Suppressor macrophage treated with lipopolysaccharide for 4 hours (primary cell): ENCODE measurements at places on chromosomes 5 and 9.

DNA sequence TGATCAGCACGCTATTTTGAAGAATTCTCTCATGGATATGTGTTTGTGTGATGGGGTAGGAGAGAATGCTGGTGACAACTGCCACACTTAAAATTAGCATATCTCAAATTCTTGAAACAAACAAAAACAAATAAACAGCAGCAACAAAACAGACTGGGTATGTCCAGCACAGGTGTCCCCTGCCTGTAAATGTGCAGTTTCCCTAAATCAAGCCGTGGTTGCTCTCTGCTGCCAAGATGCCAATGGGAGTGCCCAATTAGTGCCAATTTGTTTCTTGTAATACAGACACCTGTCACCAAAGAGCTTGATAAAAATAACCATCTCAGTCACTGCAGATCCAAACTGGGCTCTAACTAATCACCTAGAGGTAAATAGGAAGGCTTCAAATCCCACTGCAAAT, 144.2 kb upstream of the SMARCA2 start:
- no peak for DNase-seq

DNA sequence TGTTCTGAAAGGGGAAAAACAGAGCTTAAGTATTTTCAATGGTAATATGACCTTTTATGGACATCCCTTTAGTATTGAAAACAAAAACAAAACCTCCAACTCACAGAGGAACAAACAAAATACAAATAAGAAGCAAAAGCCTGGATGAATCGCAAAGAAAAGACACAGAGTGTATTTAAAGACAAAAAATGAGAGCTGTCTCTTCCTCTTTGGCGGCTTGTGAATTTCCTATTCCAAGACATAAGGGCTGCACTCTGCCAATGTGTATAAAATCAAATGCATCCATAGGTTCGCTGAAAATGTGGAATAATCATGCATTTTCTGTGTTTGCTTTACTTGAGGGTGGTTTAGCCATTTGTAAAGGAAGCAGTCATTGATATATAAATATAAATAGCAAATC, 739.3 kb upstream of the ZNF608 start:
- DNase-seq: peak; percentile 0

GRCh38 chr9:1028501-1029190, 21.5 kb upstream of the DMRT2 start:
- DNase-seq: no peak

- peak; percentile 51 for DNase-seq
Observed at GRCh38 chr9:6014670-6015270, 654 bp downstream of the RANBP6 start.

DNA sequence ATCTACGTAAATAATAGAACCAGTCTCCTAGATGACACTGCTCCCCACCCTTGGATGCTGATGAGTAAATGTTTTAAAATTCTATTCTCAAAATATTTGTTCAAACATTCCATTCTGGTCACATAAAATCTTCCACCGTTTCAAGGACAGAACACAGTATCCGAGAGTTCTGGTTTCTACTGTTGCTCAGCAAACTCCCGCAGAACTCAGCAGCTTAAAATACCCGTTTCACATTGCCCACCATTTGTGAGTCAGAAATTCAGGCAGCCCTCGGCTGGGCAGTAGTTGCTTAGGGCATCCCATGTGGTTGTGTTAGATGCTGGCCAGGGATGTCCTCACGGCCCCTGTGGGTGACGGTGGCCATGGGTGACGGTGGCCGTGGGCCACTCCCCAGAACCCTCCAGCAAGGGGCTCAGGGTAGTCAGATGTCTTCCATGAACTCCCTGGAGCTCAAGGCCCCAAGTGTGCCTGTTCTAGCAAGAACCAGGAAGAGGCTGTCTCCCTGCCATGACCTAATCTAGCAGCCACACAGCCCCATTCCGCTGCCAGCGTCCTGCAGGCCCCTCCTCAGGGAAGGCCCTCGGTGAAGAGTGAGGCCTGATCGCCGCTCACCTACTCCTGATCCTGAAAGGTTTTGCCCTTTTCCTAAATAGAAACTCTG, 17.4 kb downstream of the MGAT1 start:
- DNase-seq: no peak

GRCh38 chr9:126093771-126094170, 232.9 kb upstream of the MVB12B start:
- no peak for DNase-seq

DNA sequence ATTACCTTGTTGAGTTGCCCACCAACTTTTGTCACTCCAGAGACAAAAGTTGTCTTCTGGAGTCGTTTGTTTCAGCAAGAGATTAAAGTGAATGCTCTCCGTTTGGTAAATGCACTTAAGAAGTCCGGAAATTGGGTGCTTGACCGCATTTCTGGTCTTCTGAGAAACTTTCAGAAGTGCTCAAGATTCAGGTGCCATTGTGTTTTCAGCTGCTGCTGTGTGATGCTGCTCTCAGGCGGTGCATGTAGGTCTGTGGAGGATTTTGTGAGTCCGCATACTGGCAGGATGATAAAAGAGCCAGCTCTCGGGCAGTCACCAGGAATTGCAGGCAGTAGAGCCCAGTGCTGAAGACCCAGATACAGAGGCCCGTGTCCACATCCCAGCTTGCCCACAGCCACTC, 5.9 kb upstream of the NFIL3 start:
- DNase-seq: no peak
